NCI-H2171 treated with DMSO at 0.1 percent for 48 hours (cell line): ENCODE measurements at places on chromosomes 16 and 17.
A peak's percentile ranks its signal among the peaks of the same experiment; 100 is the strongest.

- DNase-seq = no peak
Measured at GRCh38 chr17:9860851-9861250, 35.1 kb downstream of the GLP2R start.

- DNase-seq = no peak
Measured at GRCh38 chr17:77707546-77707945, 251.0 kb upstream of the TNRC6C start.

DNA sequence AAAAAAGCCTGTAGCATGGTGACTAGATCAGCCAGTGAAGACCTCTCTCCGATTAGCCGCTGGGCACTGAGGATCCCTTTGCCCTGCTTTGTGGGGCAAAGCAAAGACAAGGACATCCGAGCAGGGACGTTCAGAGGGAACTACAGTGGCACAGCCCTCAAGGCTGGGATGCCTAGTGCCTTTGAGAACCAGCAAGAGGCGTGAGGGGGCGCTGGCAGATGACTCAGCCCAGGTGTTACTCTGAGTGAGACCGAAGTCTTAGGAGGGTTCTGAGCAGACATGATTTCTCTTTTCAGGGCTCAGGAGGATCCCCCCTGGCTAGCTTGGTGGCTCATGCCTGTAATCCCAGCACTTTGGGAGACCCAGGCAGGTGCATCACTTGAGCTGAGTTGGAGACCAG is 178.6 kb downstream of the CPPED1 start:
- no peak for DNase-seq

DNA sequence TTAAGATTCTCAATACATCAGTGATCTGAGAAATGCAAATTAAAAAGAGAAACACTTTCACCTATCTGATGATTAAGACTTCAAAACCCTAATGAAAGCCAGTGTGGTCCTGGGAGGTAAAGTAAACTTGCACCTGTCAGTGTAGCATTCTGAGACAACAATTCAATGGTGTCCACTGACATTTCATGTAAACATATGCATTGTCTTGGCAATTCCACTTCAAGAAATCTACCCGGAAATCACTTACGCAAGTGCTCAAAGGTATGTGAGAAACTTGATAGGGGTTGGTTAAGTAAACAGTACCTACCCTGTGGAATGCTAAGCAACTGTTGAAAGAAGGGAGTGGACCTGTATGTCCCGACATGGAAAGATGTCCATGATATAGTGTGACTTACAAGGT is 2.1 kb downstream of the ST6GALNAC1 start:
- no peak for DNase-seq

DNA sequence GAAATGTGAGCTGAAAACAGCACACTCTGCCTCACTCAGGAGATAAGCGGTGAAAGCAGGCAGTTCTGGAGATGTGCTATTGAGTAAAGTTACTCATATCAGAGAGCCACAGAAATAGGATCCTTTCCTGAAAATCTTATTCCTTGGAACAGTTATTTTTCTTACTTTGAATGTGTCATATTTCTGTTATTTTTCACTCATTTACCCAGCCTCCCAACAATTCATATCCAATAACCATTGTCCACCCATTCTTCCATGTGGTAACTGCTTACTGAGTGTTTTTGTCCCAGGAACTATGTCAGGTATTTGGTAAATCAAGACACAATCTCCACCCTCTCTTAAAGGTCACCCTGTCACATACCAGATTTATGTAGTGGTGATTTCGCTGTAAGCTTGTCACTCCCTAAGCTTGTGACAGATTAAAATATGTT is 144.9 kb downstream of the PARN start:
- no peak for DNase-seq

DNA sequence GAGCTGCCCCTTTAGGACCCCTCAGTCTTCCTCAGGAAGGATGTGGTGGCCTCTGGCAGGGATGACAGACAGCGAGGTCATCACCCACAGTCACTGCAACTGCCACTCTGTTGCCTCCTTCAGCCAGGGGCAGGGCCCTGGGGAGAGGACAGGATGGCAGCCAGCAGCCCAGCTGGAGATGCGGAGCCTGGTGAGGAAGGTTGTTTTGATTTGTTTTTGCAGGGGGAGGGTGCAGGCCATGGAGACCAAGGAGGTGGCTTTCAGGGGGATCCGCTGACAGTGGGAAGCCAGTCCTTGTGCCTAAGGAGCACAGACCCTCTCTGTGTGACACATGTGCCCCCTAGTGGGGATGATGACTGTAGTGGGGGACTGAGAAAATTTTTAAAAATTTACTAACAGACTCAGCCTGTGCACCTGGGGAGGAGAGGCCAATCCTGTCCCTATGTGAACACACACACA is 7.4 kb downstream of the PRCD start:
- peak; percentile 87 for DNase-seq

- DNase-seq = no peak
Measured at GRCh38 chr17:41140360-41141131, at the start of gene KRTAP4-6. TSS of gene KRTAP4-6 (minus strand) at chr17:41140544. CDS start at chr17:41140487, 57 bp downstream.

GRCh38 chr17:68906638-68907037 is 48.6 kb downstream of the ABCA8 start:
- peak; percentile 82 for DNase-seq

GRCh38 chr16:54342966-54343365 is 56.4 kb upstream of the IRX3 start:
- no peak for DNase-seq

GRCh38 chr16:73915140-73915539 is 381.5 kb upstream of the PSMD7 start:
- no peak for DNase-seq
